ENCODE measurements at places on chromosomes 7 and 10. TPM values are rescaled to one million over a fixed set of nuclear protein-coding genes. Genes with fewer than 3 reads are reported as not detected.

Gene PRSS37
- total RNA-seq = not detected

Gene PLXNA4
- total RNA-seq = 18.4 TPM

Gene LRRC18
- total RNA-seq = not detected

Gene C7orf33
- not detected for total RNA-seq

Gene PRR15
- total RNA-seq = 1.5 TPM

Gene CTAGE6
- total RNA-seq = not detected

Gene CSGALNACT2
- 10.4 TPM for total RNA-seq

Gene NOLC1
- total RNA-seq = 33.3 TPM

Gene EBF3
- total RNA-seq = 6.4 TPM

Gene ELFN1
- total RNA-seq = 11.8 TPM

Gene CRPPA
- 8.5 TPM for total RNA-seq

Gene ANKRD61
- total RNA-seq = not detected

Gene PNLIPRP3
- total RNA-seq = not detected

Gene ACSL5
- total RNA-seq = 6.9 TPM

Gene SH2B2
- total RNA-seq = 0.82 TPM

Gene SAMD8
- total RNA-seq = 26.7 TPM

Gene HOXA5
- not detected for total RNA-seq

Gene CAMK2B
- 134 TPM for total RNA-seq

Gene ITGA8
- total RNA-seq = 6.2 TPM

Gene HOXA6
- total RNA-seq = not detected

Gene CUX1
- total RNA-seq = 106 TPM

Gene SNX13
- 41.9 TPM for total RNA-seq

Gene TAC1
- total RNA-seq = not detected

Gene HOXA3
- 0.35 TPM for total RNA-seq

Gene CH25H
- 0.24 TPM for total RNA-seq

Gene GSTO2
- total RNA-seq = 0.85 TPM

Gene ZNF138
- total RNA-seq = 6.6 TPM

Gene LRIT1
- 0.09 TPM for total RNA-seq

Gene OPN4
- 0.32 TPM for total RNA-seq

Gene PRLHR
- total RNA-seq = not detected

All from right cardiac atrium (tissue), 5 donors.